ENCODE measurements at places on chromosomes 11 and 22.

GRCh38 chr11:14904745-14905103 is 12.7 kb upstream of the CYP2R1 start:
- DNase-seq: peak; percentile 94

DNA sequence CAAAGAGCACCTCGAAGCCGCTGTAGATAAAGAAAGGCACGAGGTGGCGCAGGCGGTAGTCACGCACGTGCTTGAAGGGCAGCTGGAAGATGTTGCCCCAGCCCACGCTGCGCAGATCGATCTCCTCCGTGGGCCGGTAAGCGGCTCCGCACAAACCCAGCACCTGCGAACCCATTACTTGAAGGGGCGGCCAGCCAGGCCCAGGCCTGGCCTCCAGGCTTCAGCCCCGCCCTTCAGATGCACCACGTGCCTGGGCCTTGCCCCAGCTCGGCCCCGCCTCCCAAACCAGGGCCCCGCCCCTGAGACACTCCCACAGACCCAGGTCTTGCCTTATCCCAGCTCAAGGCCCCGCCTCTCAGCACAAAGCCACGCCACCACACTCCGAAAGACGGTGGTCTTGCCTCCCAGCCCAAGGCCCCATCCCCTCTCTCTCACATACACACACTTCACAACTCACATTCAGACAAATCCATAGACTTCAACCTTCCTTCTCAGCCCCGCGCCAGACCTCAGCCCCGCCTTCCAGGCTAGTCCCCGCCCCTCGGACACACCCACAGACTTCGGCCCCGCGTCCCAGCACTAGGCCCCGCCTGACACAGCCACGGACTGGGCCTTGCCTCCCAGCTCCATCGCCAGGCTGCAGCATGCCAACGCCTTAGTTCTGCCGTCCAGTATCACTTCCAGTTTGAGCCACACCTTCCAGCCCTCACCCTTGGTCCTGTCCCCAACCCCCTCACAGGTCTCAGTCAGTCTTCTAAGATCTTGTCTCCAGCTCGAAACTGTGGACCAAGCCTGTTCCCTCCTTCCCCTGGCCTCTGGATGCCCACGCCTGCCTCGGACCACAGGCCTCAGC is 7.0 kb downstream of the UNC93B1 start:
- DNase-seq: no peak

DNA sequence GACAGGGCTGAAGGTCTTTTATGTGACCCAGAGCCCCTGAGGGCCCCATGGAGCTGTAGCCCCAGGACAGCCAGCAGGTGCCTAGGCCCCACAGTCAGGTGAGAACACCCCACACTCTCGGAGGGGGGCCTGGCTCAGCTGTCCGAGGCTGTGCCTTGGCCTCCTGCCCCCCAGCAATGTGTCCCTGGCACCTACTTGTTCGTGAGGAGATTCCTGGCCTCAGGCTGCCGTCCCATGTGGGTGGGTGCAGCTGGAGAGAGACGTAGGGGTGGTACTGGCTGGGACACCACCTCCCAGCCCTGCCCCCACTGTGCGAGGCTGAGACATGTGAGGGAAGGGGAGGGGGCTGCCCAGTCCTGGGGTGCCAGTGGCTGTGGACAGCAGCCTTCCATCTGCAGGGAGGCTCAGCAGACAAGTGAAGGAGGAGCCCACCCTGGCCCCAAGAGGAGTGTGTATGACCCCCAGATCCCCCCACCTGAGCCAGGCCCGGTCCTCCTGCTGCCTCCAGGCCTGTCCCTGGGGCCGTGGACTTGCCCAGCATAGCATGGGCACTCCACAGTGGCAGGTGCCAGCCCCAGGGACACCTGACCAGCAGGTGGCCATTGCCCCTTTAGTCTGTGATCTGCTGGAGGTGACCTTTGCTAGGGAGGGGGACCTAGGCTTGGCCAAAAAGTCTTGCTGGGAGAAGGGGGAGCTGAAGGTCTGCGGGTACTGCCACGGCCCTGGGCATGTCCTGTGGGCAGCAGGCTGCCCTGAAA is 17.0 kb downstream of the IL17REL start:
- DNase-seq: no peak

GRCh38 chr11:67368621-67369020 is 4.8 kb downstream of the CLCF1 start:
- no peak for DNase-seq

DNA sequence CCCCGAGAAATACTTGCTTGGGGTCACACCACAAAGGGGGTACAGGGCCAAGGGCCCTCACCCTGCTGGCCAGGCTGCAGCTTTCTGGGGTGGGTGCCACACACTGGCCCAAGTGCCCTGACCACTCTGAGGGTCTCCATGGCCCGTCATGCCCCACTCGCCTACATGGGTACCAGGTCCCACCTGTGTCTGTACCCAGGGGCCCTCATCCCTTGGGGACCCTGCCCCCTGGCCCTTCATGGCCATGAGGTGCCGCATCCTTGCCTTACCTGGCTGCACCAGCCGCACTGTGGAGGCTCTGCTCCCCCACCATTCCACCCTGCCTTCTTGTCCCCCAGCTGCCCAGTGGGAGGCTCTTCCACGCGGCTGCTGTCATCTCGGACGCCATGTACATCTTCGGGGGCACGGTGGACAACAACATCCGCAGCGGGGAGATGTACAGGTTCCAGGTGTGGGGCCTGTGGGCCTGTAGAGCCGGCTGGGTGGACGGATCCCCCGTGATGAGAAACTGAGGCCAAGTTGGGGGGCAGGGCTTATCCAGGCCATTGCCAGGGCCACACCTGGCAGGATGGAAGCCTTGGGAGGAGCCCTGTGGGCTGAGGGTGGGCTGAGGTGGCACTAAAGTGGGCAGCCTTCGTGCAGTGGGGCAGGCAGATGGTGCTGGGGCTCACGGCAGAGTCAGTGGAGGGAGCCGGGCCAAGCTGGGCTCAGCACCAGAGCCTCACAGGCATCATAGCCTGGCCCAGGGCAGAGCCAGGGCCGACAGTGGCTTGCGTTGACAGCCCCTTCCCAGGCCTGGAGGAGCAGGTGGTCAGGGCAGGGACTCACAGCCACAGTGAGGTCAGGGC is 9.2 kb downstream of the THAP7 start:
- DNase-seq: no peak
